Esophagus muscularis mucosa (tissue), 4 donors: ENCODE measurements at places on chromosomes 11 and 22. TPM values are rescaled to one million over a fixed set of nuclear protein-coding genes. Genes with fewer than 3 reads are reported as not detected.

The TMEM191B gene
- total RNA-seq: 3.6 TPM

The APOL5 gene
- total RNA-seq: 0.29 TPM

The TBX1 gene
- total RNA-seq: 1.4 TPM

The SCN4B gene
- total RNA-seq: 8.4 TPM

The OR4A16 gene
- not detected for total RNA-seq

- DNase-seq: no peak
Measured at GRCh38 chr11:64250415-64251015, 815 bp upstream of the PLCB3 start.

- no peak for DNase-seq
Measured at GRCh38 chr11:116454020-116454645, 318.7 kb downstream of the BUD13 start.

- no peak for DNase-seq
Measured at GRCh38 chr11:42647993-42648392, 663.8 kb upstream of the API5 start.

- no peak for DNase-seq
Measured at GRCh38 chr11:33574331-33574730, 126.3 kb downstream of the C11orf91 start.

DNA sequence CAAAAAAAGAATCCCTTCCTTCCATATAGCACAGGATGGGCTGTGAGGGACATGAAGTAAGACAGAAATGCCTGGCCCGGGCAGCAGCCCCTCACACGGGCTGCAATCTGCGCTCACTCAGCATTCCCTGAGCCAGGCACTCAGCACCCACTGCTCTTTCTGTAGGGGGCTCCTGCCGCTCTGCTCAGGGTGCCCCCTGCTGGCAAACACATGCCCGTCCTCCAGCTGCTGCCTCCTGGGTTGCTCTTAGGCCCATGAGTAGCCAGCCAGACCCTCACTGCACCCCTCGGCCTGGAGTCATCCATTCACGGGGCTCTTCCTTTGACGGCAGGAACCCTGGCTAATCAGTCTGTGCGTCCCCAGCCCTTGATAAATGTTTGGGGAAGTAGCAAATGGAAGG lies 6.9 kb downstream of the MCAT start:
- no peak for DNase-seq

- DNase-seq: no peak
Measured at GRCh38 chr11:35079611-35080010, 59.4 kb upstream of the CD44 start.

DNA sequence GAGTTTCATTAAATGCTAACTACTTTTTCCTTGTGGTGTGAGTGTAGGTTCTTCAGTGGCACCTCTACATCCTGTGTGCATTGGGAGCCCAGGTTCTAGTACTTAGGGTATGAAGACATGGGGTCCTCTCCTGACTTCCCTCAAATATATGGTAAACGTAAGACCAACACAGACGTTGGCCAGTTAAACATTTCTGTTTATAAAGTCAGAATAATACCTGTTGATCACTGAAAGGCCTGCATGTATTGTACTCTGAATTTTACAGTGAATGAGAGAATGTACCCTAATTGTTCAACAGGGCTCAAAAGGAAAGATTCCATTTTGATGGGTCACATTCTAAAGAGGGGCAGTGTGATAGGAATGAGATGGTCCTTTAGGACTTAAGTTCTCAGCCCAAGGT lies 3.2 kb downstream of the RPL27A start:
- no peak for DNase-seq
